EL (cell line): ENCODE measurements at places on chromosomes 1 and 21.
A peak's percentile ranks its signal among the peaks of the same experiment; 100 is the strongest.

DNA sequence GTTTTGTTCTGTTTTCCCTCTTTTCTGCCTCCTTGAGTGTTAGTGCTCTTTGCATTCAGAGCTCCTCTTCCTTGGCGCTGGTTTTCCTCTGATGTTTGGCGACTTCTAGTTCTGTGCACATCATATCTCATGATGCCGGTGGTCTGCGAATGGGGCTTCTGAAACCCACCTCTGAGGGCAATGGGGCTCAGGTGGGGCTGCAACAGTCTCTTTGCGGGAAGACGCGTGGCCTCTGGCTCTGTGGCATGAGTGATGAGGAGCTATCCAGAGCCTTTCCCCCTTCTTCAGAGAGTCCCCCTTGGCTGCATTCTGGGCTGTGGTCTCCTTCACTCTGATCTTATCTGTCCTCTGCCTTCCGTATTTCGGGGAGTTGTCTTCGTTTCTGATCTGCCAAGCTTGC is 39.0 kb downstream of the TNFRSF8 start:
- no peak for DNase-seq

DNA sequence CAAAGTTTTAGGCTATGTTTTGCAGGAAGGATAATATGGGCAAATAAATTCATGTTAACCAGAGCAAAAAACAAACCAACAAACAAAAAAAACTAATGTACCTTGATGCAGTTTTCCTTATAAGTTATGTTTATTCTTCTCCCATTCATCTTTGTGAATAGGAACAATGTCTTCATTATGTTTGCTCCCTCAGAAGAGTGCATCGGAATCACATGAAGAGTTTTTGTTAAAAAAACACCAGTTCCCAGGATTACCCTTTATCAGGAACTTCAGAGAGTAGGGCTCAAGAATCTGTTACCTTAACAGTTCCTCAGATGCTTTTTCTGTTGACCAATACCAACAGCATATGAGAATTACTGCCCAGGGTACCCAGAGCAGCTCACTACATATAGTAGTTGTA is 14.6 kb upstream of the PRRC2C start:
- no peak for DNase-seq

DNA sequence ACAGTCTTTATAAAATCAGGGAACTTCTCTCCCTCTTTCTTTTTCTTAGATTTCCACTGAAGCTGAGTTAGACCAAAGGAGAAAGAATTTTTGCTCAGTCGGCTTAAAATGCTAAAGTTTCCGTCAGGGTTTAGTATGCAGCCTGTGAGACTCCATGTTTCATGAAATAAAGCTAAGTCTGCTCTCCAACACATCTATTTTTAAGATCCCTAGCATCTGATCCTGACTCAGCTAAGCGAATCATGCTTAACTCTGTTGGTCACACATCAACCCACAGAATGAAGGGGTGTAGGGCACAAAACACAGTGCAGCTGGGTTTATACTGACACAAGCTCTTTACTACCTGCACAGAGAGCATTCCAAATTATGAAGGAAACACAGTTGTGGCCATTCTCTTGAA is 102.4 kb upstream of the ZNF281 start:
- peak; percentile 57 for DNase-seq

DNA sequence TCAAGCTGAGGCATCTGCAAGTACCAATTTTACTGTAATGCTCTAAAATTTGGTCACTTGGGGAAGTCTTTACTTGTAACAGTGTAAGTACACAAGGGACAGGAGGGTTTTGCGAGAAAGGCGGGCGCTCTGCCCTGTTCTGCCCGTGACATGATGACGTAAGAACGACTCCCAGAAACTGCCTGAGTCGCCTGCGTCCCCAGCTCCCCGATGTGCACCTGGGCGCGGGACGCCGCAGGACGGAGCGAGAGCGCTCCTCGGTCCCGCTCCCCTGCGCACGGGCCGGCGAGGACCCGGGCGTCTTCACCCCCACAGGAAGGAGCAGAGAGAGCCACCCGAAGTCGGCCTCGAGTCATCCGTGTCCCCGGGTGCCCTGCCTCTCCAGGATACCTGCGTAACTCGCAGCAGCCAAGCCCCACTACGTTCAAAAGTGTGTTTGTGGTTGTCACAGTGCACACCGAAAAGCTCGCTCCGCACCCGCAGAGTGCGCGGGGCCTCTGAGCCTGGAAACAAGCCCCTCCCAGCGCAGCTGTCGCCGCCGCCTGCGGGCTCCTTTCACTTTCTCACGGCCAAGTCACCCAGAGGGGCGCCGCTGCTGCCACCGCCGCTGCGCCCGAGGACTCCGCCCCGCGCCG is 3.3 kb upstream of the ZBTB18 start:
- peak; percentile 56 for DNase-seq

DNA sequence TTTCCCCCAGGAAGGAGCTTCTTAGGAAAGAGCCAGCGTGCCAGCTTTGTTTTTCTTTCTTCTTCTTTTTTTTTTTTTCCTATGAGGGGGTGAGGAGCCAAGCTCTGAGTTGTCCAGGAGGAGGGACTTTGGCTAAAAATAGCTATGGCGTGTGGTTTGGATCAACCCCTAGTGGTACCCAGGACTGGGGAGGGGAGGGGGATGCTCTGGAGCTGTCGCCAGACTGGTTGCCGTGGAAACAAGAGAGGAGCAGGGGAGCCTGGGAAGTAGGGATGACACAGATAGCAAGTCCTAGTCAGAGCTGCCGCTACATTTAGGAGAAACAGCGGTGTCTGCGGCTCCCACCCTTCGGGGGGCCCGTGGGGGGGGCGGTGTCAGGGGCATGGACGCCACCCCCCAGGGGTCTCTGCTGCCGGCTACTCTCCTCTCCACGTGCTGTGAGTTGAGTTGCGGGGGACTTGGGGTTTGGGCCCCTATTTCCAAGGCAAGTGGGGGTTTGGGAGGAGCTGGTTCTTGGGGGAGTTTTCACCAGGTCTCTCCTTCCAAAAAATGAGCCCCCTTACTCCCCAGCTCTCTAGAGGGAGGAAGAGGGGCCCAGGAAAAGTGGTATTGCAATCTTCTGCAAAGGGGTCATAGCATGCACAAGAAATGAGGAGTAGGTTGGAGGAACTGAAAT is at the start of gene KCNJ9:
Gene KCNJ9 (plus strand): TSS at position 278 of the 676 bp plus-strand sequence. CDS start 2,493 bp downstream, outside the sequence.
- peak; percentile 18 for DNase-seq

GRCh38 chr1:207882692-207883091 is 28.2 kb downstream of the CD34 start:
- no peak for DNase-seq

DNA sequence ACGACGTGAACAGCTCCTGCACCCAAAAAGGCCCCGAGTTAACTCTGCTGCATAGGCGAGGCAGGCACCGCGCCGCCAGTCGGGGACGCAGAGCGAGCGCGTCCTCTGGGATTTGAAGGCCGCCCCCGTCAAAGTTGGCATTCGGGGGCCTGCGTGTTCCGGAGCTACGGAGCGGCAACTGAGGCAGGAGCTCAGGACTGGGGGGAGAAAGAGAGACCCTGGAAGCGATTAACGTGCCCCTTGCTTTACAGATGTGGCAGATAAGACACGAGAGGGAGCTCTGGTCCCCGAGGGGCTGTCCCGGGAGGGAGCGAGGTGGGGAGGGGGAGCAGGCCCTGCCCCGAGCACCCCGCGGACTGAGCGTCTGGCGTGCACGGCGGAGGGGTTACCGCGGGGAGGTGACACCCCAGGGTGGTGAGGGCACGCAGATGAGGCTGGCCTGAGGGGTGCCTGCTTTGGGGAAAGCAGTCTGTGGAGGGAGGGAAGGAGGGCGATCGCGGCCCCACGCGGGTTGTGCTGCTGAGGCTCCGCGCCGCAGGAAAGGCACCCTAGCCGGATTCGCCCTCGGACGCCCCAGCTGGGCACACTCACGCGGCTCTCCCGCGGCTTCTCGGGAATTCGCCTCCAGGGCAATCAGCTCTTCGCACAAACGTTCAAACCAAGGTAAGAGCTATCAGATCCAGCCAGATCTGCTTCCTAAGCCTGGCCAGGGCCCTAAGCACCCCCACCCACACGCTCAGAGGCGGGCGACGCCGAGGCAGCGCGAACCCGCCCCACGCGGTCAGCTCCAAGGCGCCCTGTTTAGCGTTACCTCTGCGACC is 26.5 kb downstream of the ACTA1 start:
- peak; percentile 44 for DNase-seq

DNA sequence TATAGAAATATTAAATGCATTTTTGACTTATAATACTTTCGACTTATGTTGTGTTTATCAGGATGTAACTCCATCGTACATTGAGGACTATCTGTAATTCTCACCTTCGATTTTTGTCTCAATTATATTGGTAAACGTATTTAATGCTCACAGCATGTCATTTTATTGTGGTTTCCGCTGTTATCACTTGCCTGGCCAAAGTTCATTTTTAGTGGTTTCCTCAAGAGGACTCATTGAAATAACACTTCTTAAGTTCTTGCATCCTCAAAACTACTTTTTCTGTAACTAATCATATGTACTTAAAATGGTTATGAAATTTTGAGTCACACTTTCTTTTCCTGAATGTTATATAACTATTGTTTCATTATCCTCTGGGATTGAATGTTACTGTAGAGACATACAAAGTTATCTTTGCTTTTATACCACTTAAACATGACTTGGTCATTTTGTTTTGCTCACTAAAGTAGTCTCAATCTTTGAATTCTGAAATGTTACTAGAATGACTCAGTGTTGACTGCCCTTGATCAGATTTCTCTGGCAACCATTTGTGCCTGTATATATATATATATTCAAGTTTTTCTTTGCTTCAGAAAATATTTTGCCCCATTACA is 289.6 kb upstream of the PROX1 start:
- no peak for DNase-seq

GRCh38 chr1:45516465-45516864 is 5.2 kb downstream of the PRDX1 start:
- DNase-seq, result no peak

GRCh38 chr1:199404191-199404590 is 623.3 kb upstream of the NR5A2 start:
- DNase-seq, result peak; percentile 49

GRCh38 chr1:168032029-168032428 is 95.2 kb upstream of the MPC2 start:
- DNase-seq, result no peak

DNA sequence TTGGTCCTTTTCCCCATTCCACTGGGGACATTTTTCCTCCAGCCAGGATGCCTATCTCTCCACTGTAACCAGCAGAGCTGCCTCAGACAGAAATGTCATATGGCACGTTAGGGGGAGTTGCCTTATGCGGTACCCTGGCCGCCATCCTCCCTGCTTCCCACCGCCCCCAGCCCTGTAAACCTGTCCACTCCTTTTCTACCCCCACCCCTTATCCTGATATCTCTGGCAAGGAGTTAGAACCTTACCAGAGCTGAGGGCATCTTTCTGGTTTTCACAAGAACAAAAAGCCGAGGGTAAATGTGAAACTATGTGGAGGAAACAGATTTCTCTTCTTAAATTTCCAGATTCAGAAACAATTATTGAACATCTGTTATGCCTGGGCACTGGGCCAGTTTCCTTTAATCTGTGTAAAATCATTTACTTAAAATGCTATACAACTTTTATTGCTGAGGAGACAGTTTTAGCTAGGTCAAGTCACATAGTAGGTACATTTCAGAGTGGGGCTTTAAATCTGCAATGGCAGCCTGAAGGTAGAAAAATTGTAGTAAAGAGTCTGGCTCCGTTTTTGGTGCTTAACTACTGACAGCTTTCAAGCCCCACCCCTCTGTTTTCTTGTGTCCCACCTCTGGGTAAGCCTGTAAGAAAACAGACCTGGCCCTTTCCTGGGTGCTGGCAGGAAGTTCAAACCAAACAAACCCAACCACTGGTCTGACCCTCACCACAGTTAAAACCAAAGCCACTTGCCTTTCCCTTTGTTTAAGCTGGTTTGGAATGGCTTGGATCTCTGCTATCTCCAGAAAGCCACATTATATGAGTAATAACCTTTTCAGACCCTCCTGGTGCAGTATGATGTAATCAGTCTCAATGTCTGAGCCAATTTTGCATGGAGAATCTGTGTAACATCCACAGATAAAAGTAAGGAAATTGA is 319.0 kb downstream of the HHAT start:
- peak; percentile 50 for DNase-seq

- no peak for DNase-seq
Observed at GRCh38 chr1:1997576-1997975, 6.0 kb downstream of the CFAP74 start.

DNA sequence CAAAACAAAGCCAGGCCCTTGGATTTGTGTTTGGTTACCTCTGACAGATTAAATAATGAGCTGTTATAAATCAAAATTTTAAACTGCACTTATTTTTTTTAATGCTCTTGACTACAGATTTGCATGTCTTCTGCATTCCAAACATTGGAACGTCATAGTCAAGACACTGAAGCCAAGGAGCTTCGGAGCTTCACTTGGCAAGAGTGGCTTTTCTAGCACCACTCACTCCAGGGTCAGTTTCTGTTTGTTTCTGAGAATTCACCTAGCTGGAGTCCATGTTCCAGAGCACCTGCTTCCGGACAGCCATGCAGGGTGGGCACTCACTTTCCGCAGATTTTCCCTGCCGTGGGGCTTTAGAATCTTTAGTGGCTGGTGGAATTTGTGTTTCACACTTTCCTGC is 202.9 kb downstream of the ZP4 start:
- peak; percentile 2 for DNase-seq

DNA sequence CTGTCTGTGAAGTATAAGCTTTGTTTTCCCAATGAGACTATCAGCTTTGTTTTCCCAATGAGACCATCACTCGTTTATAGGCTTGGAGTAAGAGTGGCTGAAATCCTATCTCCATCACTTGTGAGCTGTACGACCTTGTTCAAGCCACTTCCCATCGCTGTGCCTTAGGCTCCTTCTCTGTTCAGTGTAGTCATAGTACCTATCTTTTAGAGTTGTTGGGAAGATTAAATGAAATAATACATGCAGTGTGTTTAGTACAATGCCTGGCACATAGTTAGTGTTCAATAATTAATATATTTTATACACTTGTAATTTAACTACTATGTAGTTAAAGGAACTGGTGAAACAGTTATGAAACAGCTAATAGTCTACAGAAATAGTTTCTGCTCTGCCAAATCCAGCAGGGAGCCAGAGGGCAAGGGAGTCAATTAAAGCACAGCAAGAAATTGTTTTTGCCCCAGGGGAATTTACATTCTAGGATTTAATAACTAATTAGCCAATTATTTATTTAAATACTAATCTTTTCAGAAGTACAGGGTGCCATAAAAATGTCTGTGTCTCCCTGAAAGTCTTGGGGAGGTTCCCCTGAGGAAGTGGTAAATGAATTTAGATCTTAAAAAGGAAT is 139.3 kb upstream of the HMCN1 start:
- DNase-seq, result no peak

DNA sequence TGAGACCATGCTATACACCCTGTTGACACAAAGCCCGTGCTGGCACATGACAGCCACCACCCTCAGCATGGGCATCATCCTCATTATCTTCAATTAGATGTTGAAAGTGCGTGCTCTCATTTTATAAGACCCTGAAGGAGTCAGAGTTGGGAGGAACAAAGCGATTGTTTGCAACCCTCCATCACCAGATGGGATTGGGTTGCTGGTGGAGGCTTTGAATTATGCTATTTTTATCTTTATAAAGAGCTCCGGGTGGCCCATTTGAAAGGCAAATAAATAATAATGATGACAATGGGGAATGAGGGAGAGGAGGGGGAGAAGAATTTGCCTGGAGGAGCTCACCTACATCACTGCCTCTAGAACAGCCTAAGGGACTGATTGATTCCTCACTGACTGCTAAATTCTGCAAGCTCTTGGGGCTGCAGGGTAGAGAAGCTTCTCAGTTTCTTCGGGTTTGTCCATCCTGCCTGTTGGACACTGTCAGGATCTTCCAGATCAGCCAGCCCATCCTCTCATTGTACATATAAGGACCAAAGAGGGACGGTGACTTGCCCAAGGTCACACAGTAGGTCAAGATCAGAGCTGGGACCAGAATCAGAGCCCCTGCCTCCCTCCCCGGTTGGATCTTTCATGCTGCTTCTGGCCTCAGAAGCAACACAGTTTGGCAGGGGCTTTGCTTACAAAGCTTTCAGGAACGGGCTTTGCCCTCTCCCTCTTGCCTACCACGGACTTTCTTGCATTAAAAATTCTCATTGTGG is 130.9 kb upstream of the ZBTB40 start:
- DNase-seq, result no peak
